ENCODE measurements at places on chromosomes 13 and 19.

DNA sequence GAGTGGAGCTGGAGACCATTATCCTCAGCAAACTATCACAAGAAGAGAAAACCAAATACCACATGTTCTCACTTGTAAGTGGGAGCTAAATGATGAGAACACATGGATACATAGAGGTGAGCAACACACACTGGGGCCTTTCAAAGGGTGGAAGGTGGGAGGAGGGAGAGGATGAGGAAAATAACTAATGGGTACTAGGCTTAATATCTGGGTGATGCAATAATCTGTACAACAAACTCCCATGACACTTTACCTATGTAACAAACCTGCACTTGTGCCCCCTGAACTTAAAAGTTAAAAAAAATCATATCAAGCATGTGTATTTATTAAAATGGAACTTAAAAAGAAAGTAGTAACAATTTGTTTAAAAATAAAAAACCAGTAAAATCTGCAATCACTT, 5.0 kb downstream of the SIGLEC14 start:
- DNase-seq = no peak

DNA sequence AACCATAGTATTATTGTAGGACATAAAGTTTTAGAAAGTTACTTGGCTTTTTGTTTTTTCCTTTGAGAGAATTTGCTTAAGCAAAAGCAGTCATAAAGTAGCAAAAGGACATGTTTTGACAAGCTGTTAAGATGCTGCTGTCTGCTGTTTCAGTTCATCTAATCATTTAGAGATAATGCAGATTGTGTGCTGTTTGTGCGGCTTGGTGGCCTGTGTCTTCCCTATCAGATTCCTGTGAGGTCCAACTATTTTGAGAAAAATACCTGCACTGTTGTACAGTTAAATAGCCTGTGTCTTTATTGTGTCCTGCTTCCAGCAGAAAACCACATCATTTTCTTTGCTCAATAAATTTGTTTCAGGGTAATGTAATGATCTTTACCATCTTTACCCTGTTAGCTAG, 20.0 kb downstream of the UCHL3 start:
- no peak for DNase-seq

DNA sequence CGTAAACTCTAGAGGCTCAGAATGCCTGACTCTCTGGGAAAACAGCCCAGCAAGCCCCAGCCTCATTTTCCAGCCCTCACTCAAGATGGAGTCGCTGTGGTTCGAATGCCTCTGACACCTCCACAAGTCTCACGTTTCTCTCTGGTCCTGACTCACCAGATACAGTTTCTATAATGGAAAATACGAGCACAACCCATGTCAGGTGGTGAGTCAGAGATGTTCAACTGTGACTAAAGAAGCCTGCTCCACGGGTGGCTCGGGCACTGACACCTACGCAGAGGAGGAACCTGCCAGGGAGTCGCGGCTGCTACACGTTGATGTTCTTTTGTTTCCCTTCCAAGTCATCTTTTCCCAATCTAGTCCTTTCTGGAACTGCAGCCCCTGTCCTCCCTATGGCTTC, 87.1 kb upstream of the STK24 start:
- DNase-seq = peak; percentile 22

GRCh38 chr13:72246396-72246795, 379.4 kb upstream of the DACH1 start:
- DNase-seq = no peak

- no peak for DNase-seq
These were observed 1.8 kb downstream of the PTGER1 start for GRCh38 chr19:14473073-14473977.

DNA sequence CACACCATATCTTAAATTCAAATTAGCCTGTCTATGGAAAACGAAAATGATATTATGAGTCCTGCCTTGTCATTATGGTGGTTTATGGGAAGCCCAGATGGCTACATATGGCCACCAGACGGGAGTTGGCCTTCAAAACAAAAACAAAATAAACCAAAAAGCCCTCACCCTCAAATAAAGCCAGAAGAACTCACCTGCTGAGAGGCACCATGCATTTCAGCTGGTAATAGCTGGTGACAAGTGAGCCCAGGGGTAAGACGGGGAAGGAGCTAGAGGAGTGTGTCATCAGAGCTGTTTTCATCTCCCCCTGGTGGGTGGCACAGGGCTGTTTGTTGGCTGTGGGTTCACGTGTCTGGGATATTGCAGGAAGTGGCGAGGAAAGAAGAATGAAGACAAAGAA, 152.9 kb downstream of the EFNB2 start:
- no peak for DNase-seq

DNA sequence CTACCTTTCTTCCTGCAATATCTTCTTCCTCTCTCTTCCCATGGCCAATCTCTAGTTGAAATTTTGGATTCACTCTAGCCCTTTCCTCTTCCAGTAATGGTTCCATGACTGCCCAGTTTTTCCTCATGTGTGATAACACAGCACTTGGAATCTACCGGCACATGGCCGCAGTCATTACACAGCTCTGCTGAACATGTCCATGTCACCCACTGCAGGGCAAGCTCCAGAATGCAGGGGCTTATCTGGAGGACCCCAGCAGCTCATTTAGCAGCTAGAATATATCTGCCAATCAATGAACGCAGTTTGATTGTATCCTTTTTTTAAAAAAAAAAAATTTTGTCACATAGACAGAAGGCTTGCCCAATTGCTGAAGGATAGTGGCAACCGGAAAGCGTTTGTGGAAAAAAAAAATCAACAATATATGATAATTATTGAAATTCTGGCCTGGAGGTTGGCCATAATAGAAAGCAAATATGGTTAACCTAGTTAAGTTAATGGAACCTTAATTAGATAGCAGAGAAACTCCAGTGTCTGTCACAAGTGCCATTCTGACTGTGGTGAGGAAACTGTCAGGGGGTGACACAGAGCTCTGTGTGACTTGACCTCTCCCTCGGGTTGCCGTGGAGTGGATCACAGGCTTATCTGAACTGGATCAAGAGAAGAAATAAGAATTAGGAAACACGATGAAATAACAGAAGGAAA, 426.7 kb downstream of the LIG4 start:
- DNase-seq = no peak
